ENCODE measurements at places on chromosomes 6 and 20.

- DNase-seq: no peak
Measured at GRCh38 chr6:37192666-37193065, 22.7 kb downstream of the PIM1 start.

DNA sequence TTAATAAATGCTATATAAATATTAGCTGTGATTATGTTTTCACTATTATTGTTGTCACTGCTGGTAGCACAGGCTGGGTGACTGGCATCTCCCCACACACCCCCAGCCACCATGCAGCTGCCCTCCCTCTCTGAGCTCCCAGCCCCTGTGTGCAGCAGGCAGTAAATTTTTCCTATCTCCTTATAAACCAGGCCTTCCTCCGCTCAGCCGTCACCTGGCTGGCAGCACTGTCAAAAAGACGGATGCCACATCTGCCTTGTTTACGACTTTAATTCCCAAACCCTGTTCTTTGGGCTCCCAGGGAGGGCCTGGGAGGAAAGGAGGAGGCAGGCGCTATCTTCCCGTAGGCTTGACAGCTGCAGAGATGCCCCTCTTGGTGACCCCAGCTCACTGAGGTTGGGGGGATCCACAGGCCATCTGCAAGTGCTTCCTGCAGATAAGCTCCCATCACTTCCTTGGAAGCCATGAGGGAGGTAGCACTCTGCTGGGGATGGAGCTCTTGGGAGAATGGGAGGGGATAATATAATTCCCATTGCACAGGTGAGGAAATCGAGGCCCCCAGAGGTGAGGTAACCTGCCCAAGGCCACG lies 94.5 kb downstream of the GRM4 start:
- no peak for DNase-seq

DNA sequence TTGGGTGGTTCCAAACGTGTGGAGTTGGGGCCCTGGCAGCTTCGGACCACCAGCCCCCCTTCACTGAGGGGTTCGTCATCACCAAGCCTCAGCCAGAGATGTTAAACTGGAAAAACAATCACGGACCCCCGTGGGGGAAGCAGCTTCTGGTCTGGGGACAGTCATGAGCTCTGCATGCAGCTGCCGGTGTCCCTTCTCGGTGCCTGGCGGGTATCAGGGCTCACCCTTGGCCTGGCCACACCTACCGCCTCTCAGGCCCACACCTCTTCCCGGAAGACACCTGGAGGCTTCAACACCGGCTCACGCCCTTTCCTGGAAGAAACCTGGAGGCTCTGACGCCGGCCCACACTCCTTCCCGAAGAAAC lies 77.8 kb upstream of the BHLHE23 start:
- DNase-seq: no peak

- no peak for DNase-seq
Measured at GRCh38 chr6:75952128-75952527, 120.3 kb downstream of the IMPG1 start.

DNA sequence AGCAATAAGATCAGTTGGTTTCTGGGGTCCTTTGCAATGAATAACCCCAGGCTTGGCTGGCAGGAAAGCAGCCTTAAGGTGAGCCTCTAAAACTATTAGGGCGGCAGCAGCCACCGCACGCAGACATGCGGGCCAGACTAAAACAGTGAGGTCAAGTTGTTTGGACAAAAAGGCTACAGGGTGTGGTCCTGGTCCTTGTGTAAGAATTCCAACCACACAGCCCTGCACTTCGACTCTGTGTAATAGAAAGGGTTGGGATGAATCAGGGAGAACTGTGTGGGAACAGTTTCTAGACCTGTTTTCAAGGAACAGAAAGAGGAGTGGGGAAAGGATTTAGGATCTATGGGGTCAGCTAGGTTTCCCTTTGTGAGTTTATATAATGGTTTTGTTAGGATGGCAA lies 237.6 kb downstream of the SMOC2 start:
- no peak for DNase-seq

- no peak for DNase-seq
Measured at GRCh38 chr20:38372806-38373205, 26.5 kb downstream of the LBP start.

GRCh38 chr6:83459663-83460062 lies 28.8 kb upstream of the ME1 start:
- no peak for DNase-seq

DNA sequence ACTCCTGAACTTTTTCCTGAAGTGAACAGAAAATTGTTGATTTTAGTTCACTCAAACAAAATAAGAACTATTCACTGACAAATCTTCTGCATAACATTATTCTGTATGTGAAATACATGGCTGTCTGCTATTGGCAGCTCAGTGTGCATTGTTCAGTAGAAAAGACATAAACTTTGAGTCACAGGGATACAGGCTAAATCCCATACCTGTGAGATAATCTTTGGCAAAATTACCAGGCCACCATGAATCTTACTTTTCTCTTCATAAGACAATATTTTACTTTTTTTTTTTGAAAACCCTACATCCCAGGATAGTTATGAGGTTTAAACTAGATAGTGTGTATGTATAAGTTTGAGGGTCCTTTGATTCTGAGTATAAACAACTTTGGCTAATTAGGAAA lies 224.8 kb downstream of the GRM1 start:
- no peak for DNase-seq

DNA sequence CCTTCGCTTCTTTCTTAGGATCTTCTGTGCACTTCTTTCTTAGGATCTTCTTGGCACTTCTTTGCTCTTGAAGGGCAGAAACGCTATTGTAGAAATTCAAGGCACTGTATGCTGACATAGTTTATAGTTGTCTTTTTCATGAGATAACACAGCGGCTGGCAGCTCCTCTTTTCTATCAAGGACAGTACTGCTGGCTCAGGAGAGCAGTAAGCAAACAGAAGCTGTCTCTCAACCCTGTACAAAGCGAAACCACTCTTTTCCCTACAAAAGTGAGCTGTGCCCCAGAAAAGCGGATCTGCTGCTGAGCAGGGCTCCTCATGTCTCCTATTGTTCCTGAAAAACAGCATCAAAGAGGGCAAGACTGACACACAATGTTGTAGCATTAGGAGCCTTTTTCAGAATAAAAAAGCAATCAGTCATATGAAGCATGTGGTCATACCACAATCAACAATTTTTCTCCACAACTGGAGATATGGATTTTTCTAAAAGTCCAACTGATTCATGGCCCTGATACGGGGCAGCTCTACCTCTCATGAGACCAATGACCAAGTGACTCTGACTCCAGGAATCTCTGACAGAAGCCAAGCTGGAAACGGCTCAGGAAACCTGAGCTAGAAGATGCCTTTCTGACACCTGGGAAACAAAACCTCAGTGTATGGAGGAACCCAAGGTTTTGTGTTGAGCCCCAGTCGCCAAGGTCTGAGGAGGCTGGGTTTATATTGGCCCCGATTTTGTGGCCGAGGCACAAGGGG lies 255.9 kb downstream of the ESR1 start:
- no peak for DNase-seq

DNA sequence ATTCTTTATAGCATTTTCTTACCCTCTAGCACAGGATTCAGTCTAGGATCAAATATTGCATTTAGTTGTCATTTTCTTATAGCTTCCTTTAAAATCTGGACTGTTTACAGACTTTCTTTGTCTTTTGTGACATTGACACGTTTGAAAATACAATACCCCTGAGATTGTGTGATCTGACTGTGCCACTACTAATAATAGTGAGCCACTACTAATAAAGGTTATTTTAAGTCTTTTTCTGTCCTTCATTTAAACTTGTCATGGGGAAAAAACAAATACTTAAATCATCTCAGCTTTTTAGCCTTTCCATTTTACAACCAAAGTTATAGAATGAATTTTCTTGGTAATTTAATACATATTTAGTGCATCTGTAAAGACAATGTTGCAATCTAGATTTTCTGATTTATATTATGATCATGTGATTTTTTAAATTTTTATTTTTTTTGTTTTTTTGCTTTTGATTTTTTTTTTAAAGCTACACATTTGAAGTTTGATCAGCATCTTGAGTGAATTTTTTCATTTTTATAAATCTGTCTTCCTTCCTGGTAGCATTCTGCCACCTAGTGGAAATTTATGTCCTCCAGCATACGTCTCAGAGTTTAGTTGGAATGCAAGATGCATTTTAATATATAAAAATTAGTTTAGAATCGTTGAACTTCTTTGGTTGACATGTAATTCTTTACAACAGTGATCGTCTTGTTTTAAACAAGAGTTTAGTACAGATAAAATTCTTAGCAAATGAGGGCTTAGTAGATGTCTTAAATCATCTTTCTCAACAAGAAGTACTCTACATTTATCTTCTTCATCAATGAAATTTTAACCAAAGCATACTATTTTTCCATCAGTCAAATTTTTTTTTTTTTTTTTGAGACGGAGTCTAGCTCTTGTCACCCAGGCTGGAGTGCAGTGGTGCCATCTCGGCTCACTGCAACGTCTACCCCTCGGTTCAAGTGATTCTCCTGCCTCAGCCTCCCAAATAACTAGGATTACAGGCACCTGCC lies 119.4 kb downstream of the NCOA3 start:
- DNase-seq: no peak

GRCh38 chr6:87919001-87919400 lies 128.6 kb upstream of the SPACA1 start:
- no peak for DNase-seq

- DNase-seq: no peak
Measured at GRCh38 chr6:26420688-26421171, 18.7 kb downstream of the BTN3A1 start.

DNA sequence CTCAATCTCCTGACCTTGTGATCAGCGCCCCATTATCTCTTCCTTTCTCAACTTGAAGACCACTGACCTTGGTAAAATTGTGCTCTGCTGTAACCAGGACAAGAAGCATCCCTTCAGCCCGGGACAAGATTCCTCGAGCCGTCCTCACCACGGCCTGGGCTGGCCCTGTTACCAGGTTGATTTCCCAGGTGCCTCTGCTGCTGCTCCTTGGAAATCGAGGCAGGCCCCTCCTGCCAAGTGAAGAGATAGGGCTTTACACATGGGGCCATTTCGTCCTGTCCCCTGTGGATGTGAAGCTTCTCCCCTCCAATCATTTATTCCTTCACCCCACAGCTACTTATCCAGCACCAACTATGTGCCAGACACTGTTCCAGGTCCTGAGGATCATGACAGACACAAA lies 21.5 kb downstream of the RAB44 start:
- no peak for DNase-seq

- no peak for DNase-seq
Measured at GRCh38 chr6:8000636-8001035, 63.6 kb downstream of the BLOC1S5 start.

DNA sequence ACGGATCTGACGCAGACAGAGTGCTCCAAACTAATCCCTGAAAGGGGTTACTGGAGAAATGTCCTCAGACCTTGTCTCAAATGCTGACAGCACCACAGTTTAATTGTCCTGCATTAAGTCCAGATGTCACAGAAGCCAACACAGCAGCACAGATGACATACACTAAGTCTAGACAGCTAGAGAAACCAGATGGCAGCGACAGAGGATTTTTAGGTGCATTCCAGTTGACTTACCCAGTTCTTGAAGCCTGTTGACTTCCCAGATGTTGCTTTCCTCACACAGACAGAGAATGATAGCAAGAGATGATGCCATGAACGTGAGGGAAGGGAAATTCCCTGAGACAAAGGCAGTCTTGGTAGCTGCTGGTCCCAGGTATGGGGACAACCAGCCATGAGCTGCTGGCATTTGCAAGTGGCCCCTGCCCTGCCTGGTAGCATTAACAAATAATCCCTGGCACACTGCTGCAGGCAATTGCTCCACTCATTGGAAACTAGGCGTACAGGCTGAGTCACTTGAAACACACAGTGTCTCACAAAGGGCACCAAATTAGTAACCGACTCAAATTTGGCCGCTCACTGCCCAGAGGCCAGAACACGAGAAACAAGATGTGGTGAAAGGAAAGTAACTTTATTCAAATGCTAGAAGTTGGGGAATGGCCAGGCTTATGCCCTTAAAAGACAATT lies 52.2 kb downstream of the ADGB start:
- no peak for DNase-seq

GRCh38 chr20:34532756-34533155 lies 16.5 kb downstream of the DYNLRB1 start:
- DNase-seq: no peak

GRCh38 chr6:12295558-12296254 lies 5.5 kb downstream of the EDN1 start:
- DNase-seq: no peak

DNA sequence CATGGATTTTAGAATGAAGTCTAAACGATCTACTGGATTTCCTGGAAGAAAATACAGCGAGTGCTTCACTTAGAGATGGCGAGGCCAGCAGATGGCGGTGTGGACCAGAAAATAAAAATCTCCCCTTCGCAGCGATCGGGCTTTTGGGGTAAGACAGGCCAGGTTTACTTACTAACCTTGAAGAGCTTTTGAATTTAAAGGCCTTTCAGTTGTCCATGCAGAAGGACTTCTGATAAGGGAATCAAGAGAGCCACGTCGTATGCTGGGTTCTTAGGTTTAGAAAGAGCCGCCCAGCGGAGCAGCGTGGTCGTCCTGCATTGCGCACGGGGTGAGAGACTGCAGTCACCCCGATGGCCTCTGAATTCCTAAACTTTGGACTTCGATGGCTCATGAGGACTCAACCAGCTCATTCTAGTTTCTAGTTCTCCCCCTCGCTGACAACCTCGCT lies 125.2 kb upstream of the RALGAPA2 start:
- no peak for DNase-seq

GRCh38 chr6:143150281-143150680 lies 89.6 kb downstream of the AIG1 start:
- DNase-seq: no peak

- no peak for DNase-seq
Measured at GRCh38 chr6:18386298-18386976, 713 bp upstream of the RNF144B start.

DNA sequence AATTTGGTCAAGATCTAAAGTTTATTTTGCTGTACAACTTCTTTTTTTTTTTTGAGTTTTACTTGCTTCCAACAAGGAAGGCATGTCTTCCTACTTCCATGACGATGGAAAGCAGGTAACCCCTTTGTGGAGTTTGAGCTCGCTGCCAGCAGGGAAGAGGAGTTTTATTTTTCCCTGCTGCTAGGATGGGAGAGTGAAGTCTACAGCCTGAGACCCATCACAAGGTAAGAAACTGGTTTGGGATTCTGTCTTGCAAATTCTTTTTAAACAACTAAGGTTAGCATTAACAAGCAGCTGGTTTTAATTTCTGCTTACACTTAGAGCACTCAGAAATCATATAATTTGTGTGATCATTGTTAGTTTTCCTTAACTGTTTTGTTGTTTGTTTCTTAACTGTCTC lies 108.0 kb upstream of the MAP3K4 start:
- no peak for DNase-seq

- no peak for DNase-seq
Measured at GRCh38 chr20:31977080-31977479, 9.1 kb downstream of the XKR7 start.

DNA sequence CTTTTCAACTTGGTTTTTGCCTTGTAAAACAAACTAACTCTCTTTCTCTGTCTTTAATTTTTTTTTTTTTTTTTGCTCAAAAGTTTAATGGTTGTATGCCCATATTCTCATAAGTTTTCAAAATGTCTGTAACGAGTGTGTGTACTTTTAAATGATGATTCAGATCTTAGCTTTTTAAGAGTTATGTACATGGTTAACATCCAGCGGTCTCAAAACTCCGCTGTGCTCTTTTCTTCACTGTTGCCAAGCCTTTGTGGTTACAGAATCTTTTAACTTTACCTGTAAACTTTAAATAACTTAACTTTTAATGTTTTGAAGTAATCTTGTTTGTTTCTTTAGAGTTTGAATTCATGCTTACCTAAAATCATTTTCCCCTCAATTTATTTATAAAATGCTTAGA lies 133.0 kb downstream of the SAMD5 start:
- DNase-seq: no peak

Measured in activated CD8-positive, alpha-beta memory T cell treated with anti-CD3 and anti-CD28 coated beads for 48 hours (primary cell).